HFFc6 (cell line): ENCODE measurements at places on chromosomes 6 and 20. TPM values are rescaled to one million over a fixed set of nuclear protein-coding genes. Genes with fewer than 3 reads are reported as not detected.

DNA sequence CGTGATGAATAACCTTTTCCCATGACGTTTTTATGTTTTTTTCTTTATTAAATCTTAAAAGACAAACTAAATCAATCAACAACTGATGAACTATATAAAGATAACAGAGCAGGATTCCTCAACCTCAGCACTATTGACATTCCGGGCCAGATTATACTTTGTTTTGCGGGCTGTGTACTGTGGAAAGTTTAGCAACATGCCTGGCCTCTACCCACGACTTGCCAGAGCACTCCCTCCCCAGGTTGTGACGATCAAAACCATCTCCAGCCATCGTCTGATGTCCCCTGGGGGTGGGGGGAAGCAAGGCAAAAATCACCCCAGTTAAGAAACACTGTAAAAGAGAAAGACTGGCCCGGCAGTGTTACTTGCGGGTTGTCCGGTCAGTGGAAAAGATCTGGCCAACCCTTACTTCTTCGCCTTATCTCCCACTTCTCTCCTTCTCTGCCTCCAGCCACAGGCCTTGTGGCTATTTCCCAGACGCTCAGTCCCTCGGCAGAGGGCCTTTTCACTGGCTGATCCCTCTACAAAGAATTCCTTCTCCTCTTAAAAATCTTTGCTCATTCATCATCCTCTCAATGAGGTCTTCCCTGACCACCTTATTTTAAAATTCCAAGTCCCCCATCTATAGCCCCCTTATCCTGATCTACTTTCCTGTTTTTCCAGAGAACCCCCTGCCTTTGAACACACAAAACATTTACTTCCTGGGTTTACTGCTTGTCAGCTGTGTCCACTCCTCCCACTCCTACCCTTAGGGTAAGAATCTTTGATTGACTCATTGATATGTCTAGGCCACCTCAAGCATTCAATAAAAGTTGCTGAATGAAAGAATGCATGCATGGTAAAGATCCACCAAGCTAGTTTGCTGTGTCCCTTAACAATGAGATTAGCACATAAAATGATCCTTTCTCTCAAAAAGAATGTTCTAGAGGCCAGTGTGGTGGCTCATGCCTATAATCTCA lies 14.7 kb upstream of the RAB22A start:
- no peak for DNase-seq

- DNase-seq = peak; percentile 5
Measured at GRCh38 chr6:96898241-96898851, 655 bp upstream of the NDUFAF4 start.

GRCh38 chr20:48723308-48724264 lies 104.2 kb downstream of the PREX1 start:
- no peak for DNase-seq

POLR1C gene
- 58.7 and 61.2 TPM in 2 replicates for total RNA-seq

GRCh38 chr20:36035745-36036144 lies 67.4 kb downstream of the CNBD2 start:
- peak; percentile 16 for DNase-seq

- no peak for DNase-seq
Measured at GRCh38 chr6:165729307-165729936, 66.4 kb upstream of the PDE10A start.

GRCh38 chr6:141483598-141484061 lies 649.1 kb upstream of the GJE1 start:
- peak; percentile 96 for DNase-seq

PLCB1 gene
- 17.2 to 29.2 TPM (median 19.1 TPM) in 3 replicates for total RNA-seq

DNA sequence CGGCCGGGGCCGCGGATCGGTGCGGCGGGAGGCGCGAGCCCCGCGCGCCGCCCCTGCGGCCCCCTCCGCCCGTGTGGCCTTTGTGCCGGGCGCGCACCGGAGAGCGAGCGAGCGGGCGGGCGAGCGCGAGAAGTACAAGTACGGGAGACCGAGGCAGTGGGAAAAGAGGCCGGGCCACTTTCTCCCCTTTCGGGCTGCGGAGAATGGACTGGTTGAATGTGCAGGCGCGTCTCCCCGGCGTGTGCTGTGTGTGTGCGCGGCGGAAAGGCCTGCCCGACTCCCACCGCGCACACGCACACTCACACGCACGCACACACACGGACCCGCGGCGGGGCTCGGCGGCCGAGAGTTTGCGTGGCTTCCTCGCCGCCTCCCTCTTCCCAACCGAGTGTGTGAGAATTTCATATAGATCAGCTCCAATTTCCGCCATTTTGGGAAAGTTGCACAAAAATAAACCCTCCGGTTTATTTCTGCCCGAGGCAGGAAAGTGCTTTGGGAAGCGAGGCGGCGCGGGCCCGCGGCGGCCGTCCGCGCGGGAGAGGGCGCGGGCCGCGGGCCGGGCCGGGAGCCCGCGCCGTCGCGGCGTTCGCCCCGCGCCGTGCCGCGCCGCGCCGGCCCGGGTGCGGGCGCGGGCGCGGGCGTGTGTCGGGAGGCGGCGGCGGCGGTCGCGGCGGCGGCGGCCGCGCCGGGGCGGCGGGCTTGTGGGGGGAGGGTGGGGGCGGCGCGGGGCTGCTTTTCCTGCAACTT lies 1.1 kb downstream of the L3MBTL3 start:
- DNase-seq = no peak

EFCAB8 gene
- total RNA-seq = not detected in 3 replicates

DNA sequence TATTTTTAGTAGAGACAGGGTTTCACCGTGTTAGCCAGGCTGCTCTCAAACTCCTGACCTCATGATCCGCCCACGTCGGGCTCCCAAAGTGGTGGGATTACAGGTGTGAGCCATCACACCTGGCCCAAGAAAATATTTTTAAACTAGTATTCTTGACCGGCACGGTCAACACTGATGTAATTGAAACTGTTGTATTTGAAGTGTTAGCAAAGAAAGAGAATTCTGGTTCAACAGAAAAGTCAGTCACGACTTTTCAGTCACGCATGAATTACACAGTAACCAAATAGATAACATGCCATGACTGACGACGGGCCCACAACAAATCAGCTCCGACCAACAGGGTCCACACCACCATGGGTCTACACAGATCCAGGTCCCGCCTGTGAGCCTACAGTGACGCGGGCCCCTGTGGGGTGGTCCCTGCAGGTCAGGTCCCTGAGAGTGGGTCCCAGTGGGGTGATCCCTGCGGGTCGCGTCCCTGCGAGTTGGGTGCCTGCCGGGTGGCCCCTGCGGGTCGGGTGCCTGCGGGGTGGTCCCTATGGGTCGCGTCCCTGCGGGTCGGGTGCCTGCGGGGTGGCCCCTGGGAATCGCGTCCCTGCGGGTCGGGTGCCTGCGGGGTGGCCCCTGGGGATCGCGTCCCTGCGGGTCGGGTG lies 1.0 kb downstream of the GMEB2 start:
- DNase-seq = no peak

- DNase-seq = no peak
Measured at GRCh38 chr6:97812940-97813339, 529.9 kb upstream of the MMS22L start.

DNA sequence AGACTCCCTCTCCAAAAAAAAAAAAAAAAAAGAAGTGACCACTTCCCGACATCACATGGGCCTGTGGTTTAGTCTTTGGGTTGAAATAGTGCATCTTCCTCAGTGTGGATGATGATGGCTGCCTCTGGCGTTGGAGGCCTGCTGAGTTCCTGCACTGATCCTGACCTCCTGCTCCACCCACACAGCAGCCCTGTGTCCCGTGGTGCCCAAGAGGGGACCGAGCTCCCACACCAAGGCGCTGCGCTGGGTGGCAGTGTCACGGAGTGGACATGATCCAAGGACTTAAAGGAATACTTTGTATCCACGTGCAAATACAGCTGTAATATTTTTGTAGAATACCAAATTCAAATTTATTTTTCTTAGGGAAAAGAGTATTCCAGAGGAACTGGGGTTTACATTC lies 109.2 kb upstream of the PHACTR3 start:
- no peak for DNase-seq

GRCh38 chr20:9319687-9320384 lies 194.6 kb upstream of the LAMP5 start:
- no peak for DNase-seq

DNA sequence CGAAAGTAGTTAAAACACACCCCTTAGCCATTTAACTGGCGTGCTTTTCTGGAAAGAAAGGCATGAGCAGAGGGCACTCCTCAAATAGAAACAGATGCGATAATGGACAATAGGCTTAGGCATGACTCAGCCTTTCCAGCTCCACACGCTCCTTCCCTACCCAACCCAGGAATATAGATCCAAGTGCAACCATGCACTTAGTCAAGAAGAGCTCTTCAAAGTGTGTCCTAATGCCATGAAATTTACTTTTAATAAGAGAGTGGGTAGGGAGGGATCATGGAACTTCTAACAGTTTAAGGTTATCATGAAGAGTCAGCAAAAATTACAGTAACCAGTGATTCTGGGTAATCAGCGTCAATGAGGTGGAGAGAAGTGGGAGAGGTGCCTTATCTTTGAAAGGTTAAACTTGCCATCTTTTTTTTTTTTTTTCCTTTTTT lies 2.4 kb upstream of the EFHC1 start:
- DNase-seq = peak; percentile 77

- no peak for DNase-seq
Measured at GRCh38 chr20:48820649-48820973, 7.2 kb downstream of the PREX1 start.

DNA sequence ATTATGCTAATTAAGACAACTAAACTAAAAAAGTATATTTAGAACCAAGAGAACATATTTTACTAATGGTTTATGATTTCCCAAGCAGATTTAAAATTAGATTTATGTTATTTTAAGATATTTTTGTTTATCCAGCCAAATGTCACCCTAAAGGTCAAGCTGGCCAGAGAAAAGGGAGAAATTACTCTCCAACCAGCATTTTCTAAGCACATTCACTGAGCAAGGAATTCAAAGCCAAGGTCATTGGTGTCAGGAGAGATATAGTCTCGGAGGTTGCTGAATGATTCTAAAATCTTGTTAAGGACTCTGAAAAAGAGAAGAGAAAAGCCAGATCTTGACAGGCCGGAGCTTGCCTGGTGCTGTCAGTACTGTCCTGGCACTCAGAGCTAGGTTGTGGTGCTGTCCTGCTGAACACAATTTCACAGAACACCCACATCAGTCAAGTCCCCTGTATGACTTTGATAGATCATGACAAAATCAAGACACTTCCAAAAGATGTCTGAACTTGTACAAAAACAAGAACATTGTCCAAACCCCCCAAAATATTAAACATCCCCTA lies 222.3 kb upstream of the SMLR1 start:
- DNase-seq = no peak

GRCh38 chr6:148177589-148178233 lies 164.9 kb upstream of the SASH1 start:
- peak; percentile 34 for DNase-seq

GRCh38 chr6:24905483-24905882 lies 30.3 kb downstream of the RIPOR2 start:
- DNase-seq = no peak

DNA sequence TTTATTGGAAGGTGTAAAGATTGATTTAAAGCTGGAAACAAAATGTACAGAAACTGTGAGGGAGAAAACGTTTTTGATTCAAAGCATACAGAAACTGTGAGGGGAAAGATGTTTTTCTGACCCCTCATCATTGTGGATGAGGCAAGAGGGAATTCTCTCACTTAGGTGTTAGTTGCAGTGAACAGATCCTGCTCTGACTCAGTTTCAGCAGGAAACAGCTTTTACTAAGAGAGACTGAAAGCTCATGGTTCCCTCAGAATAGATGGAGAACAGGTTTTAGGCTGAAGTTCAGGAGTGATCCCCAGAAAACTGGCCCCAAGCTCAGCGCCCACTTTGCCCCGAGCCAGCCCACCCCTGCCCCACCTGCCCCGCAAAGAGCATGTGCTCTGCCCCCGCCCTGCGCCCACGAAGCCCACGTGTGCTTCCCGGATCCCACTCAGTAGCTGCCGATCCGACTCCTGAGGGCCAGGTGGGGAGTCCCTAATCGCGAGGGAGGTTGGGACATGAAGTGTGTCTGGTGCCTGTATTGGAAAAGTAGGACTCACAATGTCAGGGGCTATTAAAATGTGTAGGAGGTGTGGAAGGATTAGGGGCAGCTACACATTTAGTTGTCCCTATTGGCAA lies 41.2 kb downstream of the DUSP22 start:
- DNase-seq = no peak

DNA sequence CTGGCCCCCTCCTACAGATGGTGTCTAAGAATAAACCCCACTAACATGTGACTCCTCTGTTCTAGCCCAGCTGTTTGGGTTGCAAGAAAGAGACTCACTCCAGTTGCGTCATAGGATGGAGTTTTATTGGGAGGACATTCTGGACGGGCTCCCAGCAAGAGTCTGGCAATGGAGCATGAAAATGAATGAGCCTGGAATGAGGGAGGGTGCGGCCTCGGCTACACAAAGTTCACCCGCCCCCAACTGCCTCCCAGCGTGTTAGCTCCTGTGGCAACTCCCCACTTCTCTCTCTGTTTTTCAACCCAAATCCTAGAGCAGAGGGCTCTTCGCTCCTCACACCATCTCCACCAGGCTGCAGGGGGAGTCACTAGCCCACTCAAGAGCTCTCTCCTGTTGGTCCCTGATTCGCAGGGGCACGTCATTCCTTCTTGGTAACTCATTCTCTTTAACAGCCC lies 5.1 kb upstream of the ADAM33 start:
- peak; percentile 91 for DNase-seq

DNAAF9 gene
- 12.6 to 13.4 TPM (median 13.0 TPM) in 3 replicates for total RNA-seq

DNA sequence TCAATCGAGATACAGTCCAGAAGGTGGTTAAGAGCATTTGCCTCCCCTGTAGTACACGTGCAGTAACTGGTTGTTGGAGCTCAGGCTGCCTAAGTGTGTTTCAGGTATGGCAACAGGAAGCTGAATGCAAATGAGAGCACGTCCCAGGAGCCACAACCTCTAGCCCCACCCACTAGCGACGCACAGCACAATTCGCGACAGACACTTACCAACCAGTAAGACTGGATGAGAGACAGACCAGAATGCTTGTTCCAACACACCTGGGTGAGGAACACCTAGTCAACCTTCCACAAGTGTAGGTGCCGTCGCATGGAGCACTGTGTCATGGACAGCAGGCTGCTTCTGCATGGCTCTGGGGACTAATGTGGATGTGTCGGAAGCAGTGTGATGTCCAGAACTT lies 7.2 kb upstream of the SERPINB1 start:
- no peak for DNase-seq

C20orf141 gene
- total RNA-seq = not detected in 3 replicates

GRCh38 chr6:44228836-44229235 lies 5.4 kb downstream of the SLC29A1 start:
- no peak for DNase-seq

- DNase-seq = no peak
Measured at GRCh38 chr6:15344192-15344519, 98.3 kb downstream of the JARID2 start.

C6orf141 gene
- not detected in 3 replicates for total RNA-seq

DNA sequence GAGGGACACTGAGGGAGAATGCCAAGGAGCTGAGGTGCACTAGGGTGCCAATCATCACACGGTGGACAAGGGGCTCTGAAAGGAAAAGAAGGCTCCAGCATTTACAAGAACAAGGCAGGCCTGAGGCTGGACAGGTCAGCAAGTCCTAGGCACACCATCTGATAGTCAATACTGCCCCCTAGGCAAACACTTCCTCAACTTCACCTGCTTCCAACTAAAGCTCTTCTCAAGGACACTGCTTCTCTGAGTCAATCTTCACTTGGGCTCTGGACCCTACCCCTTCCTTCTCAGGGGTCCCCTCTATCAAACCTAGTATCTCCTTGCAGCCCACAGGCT lies 37.7 kb upstream of the SLC4A11 start:
- peak; percentile 3 for DNase-seq

LIN28B gene
- total RNA-seq = not detected in 3 replicates

TSBP1 gene
- total RNA-seq = not detected in 3 replicates

- no peak for DNase-seq
Measured at GRCh38 chr6:30061858-30062458, 893 bp downstream of the POLR1H start.

NOX3 gene
- not detected in 3 replicates for total RNA-seq

GRCh38 chr6:54003316-54003715 lies 107.9 kb upstream of the MLIP start:
- DNase-seq = no peak
